ENCODE measurements at places on chromosomes 7 and 10.

GRCh38 chr7:41156268-41156667, 546.6 kb downstream of the INHBA start:
- no peak for DNase-seq

- no peak for DNase-seq
Observed at GRCh38 chr7:50266635-50267386, 37.7 kb upstream of the IKZF1 start.

DNA sequence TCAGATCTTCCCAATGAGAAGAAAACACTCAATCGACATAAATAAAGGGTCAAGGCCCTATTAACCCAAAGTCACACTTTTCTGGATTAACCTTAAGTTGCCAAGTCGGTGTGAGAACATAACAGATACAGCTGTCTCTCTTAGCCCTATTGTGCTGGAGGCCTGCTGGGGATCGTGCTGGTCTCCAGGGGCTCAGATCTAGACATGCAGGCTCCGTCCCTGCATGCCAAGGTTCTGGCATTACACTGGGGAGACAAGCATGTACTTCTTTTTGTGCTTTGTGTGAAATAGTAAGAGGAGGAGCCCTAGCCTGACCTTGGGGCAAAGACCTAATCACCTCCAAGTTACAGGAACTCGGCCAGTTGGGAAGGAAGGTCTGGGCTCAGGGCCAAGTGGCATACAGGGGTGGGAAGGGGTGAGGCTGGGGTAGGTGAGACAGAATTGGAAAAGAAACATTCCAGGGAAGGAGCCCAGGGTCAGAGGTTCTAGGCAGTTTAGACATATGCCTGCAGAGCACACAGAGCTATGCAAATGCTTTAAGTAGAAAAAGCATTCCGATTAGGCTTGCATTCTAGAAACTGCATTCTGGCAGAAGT, 216.4 kb downstream of the HECW1 start:
- DNase-seq, result no peak

DNA sequence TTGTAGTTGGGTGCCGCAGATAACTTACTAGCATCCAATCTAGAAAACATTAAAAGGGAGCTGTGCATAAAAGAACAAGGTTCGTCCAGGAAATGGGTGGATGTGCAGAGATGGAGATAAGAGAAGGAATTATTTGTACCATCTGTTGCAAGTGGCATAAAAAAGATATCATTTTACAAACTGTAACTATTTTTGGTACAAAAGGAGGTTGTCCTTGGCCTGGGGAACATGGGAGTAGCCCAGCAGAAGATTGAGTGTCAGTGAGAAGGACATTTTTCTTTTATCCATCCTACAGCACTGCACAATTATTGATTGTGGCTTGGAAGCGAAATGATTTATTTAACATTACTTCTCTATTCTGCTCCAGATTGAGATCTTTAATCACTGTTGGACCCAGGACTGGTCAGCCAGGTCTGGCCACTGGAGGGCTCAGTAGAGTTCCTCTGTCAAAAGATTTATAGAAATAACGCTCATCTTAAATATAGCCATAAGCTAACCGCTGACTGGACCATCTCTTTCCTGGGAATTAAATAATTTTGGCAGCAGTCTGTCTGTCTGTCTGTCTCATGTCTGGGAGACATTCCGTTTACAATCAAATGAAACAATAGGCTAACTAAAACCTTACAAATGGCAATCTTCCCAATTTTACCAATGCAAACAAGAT, 254.1 kb downstream of the KIAA1217 start:
- no peak for DNase-seq

DNA sequence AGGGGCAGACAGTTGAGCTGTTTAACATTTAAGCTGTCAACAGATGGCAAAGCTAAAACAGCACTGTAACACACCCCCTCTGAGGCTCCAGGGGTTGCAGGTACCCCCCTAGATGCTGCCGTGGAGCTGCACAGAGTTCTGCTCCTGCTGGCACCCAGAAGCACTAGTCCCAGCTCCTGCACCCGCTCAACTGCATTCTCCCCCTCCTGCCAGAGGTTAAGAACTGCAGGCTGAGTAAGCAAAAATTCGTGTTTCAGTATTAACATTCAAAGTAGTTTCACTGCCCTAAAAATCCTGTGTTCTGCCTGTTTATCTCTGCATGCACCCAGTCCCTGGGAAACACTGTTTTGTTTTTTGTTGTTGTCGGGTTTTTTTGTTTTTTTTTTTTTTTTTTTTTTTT, 790.8 kb upstream of the KCND2 start:
- no peak for DNase-seq

DNA sequence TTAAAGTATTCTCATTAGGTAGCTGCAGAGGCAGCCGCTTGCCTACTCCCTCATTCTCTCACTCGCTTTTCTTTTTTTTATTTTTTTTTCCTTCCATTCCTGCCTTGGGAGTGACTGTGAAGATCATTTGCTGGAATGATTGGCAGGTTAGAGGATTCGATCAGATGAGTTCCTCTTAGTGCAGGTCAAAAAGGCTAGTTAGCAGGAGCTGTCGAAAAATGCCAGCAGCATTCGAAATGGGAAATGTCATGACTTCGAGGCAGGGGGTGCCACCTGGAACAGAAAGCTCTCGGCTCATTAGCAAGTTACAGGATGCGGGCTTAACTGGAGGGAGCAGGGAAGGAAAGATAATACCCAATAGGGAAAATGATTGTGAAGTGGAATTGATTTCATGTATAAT, 137.5 kb upstream of the FZD1 start:
- DNase-seq, result no peak

DNA sequence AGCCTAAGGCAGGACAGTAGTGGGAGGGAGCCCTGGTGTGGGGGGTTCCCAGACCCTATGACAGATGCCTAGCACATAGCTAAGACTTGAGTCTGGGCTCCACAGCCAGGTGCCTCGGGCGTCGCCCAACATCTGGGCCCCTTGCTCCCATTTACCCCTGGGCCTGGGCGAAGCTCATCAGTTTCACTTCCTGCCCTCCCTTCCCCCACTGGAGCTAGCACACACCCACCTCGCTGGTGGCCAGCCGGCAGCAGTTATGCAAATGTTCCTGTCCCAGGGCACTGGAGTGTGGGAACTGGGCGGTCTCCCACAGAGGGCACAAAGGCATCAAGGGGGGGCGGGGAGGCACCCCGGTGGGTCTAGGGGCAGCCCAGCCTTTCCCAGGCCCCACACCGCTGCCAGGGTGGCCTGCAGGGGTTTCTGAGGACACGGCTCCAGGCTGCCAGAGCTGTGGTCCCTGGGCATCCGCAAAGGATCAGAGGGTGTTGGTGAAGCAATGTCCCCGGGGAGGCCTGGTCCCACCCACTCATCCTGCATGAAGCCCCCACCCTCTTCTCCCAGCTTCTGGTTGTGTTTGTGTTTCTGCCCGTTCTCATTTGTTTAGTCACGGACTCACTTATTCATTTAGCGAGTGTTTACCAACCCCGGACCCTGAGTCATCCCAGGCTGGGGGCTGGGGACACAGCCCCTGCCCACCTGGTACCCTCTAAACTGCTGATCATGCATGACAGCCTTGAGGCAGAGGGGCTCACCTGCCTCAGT, 20.4 kb downstream of the SH2B2 start:
- DNase-seq, result no peak

DNA sequence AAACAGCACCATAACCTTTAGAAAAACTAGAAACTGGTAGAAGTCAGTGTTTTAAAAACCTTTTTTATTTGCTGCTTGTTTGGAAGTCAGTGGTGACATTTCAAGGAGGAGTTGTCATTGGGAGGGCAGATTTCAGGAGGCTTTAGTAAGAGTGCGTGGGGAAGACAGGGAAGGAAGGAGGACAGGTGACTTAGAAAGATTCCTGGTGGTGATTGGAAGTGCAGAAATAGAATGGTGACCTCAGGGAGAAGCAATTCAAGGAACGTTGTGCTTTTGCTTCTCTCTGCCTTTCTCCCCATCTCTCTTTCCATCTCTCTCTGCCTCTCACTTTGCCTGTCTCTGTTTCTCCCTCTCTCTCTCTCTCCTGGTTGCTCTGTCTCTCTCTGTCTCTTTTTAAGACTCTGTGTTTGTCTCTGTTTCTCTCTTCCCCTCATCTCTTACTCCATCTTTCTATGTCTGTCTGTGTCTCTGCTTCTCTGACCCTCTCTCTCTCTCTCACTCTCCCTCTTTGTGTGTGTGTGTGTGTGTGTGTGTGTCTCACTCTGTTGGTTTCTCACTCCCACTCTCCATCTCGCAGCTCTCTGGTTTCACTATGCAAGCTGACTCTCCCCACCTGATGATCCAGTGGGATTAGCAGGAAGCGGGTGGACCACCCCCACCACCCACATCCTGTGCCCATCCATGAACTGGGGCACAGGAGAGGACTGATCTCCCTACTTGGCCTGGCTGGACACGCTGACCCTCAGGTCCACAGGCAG, 10.9 kb upstream of the PFKP start:
- DNase-seq, result no peak

GRCh38 chr7:73437621-73438416, 4.2 kb downstream of the FZD9 start:
- DNase-seq, result no peak

DNA sequence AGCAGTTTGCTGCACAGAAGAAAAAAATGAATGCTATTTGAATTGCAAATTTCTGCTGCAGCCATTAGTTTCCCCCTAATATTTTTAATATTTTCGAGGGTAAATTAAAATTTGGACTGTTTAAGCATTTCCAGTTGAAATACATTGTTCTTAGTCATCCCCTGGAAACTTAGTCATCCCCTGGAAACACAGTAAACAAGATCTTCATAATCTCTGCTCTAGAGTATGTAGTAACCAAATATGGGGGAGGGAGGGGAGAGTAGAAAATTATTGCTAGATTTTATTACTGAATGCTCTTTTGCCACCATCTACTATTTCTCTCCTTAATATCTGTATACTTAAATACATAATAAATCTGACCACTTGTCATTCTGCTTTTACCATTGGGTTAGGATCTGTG, 1053.3 kb downstream of the SORCS1 start:
- DNase-seq, result no peak

GRCh38 chr10:101941871-101942270, 98.3 kb upstream of the KCNIP2 start:
- no peak for DNase-seq

DNA sequence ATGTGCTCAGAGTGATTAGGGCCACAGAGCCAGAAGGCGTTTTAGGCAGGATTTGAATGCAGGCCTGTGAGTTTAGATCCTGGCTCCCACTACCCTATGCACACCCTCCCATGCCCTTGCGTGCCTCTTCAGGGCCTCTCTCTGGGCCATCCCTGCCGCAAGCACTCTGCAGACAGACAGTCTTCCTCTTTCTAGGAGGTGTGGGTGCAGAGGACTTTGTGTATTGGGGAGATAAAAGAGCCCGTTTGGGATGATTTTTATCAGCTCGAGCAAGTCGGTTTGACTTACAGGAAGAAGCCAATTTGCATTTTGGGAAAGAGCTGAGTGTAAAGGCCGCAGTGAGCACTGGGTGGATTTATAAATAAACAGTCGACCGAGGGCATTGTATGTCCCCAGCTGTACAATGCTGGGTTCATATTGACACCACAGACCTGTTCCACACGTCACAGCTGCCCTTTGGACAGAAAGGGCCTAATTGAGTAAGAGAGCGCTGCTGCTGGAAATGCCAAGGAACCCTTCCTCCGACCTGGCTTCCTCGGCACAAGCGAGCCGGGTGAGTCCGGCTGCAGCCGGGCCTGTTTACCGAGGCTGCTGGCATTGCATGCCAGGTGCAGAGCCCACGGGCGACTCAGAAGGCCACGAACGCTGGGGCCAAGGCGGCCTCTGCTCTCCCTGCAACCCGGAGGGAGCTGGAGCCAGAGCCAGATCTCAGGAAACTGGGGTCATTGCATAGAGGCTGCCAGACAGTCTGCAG, 25.1 kb downstream of the ZMIZ1 start:
- no peak for DNase-seq

GRCh38 chr10:66292922-66293321, 632.9 kb upstream of the LRRTM3 start:
- DNase-seq, result no peak

GRCh38 chr7:111238886-111239285, 148.0 kb downstream of the LRRN3 start:
- no peak for DNase-seq

DNA sequence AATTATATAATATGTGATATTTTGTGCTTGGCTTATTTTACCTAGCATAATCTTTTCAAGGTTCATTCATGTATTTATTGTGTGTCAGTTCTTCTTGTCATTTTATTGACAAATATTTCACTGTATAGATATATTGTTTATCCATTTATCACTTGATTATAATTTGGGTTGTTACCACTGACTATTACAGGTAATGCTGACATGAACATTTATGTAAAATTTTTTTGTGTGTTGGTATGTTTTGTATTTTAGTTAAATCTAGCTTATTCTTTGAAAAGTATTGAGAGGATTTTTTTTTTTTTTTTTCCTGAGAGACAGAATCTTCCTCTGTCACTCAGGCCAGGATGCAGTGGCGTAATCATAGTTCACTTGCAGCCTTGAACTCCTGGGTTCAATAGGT, 107.7 kb downstream of the MAPK8 start:
- DNase-seq, result no peak

DNA sequence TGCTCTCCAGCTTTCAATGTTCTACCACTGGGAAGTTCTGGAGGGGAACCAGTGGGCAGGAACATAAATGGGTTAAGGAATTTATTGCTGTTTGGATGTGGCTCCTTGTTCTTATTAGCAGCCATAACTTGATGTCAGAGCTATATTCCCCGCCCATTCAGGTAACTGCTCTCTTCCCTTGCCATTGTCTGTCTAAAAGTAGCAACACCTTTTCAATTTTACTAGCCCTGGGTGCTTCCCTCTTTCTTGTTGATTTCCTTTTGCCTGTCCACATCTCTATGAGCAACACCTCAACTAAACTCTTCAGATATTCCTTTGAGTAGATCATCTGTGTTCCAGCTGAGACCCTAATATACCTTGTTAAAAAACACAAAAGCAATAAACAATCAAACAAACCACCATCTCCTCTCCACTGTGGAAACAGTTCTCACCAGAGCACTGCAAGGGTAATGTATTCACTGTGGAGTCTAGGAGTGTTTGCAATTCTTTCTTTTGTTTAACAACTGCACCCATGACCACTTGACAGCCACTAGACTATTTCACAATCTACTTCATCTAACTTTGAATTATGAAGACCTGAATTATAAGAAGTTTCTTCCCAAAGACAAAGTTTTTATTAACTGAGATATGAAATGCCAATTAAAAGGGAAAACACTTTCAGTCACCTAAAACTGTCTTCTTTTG, 436.7 kb downstream of the IPMK start:
- DNase-seq, result no peak

DNA sequence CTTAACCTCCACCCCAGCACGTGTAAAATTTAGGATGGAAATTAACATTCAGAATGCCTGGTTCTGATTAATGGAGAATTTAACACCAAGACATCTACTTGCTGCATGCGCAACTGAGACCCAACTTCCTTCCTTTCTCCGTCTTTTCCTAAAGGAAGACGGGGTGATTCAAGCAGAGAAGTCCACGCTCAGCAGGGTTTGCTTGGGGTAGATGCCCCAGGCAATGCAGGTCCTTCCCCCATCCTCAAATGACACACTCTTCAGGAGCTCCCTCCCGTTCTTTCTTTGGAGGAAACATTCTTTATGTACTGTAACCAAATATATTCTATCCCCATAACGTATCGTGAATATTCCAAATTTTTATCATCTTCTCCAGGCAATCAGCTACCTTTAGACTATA, 47.0 kb downstream of the FAM171A1 start:
- no peak for DNase-seq
